NCI-H774 (cell line): ENCODE measurements at places on chromosomes 11 and 22.

GRCh38 chr22:31588970-31589675 is 72.9 kb downstream of the PISD start:
- no peak for DNase-seq

DNA sequence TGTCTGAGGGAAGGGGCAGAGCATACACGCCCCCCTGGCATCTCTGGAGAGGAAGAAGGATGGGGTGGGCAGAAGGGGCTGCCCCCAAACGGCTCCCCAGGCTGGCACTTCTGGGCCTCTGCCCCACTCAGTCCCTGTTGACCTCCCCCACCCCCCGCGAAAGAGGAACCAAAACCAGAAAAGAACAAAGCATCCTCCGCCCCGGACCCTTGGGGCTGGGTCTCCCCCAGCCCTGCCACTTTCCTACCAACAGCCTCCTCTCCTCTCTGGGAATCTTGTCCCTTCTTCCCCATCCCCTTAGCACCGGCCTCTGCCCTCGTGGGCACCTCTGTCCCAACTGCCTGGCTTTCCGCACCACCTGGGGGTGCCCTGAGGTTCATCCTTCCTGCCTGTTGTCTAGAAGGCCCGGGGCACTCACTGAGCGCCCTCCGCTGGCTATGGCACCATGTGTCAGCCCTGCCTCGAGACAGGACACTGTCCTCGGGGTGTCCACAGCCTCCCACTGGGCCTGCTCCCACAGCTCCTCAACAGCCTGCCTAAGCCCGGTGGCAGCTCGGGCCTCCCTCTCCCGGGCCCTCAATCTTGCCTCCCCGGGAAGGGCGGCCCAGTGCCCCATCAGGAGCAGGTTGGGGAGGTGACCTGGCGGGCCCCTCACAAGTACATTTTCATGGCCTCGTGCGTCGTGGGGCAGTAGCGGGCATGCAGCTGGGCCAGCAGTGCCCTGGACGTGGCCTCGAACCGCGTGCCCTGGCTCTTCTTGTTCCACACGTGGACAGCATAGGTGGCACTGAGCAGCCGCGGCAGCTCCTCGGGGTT is 28.2 kb downstream of the A4GALT start:
- no peak for DNase-seq

GRCh38 chr11:2482204-2482603 is 37.4 kb downstream of the KCNQ1 start:
- peak; percentile 25 for DNase-seq

DNA sequence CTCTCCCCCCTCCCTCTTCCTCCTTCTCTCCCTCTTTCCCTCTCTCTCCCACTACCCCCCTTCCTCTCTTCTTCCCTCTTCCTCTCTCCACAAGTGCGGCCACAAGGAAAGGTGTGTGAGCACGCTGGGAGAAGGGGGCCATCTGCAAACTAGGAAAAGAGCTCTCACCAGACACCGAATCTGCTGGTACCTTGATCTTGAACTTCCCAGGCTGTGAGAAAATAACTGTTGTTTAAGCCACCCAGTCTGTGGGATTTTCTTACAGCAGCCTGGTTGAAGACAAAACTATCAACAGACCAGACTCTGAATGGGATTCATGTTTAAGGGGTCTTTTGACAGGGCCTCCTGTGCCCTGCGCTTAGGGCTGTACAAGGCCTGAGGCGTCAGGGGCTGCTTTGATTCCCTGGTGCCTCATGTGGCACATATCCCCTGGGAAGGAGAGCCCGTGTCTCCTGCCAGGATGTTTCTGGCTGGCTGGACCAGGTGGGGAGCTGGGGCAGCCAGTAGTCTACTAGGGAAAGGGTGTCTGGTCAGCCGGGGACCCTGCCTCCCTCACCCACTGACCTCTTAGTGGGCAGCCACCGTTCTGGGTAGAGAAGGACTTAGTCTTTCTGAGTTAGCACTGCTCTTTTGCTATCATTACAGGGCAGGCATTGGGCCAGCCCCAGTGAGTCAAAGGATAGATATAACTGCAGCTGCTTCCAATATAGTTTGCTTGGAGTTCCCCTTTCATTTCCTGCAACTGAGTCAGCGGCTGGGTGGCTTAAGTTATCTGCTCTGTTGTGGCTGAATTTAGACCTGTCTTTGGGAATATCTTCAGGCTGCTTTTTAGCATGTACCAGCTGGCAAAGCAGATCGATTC is 6.2 kb downstream of the PANX1 start:
- DNase-seq: no peak

DNA sequence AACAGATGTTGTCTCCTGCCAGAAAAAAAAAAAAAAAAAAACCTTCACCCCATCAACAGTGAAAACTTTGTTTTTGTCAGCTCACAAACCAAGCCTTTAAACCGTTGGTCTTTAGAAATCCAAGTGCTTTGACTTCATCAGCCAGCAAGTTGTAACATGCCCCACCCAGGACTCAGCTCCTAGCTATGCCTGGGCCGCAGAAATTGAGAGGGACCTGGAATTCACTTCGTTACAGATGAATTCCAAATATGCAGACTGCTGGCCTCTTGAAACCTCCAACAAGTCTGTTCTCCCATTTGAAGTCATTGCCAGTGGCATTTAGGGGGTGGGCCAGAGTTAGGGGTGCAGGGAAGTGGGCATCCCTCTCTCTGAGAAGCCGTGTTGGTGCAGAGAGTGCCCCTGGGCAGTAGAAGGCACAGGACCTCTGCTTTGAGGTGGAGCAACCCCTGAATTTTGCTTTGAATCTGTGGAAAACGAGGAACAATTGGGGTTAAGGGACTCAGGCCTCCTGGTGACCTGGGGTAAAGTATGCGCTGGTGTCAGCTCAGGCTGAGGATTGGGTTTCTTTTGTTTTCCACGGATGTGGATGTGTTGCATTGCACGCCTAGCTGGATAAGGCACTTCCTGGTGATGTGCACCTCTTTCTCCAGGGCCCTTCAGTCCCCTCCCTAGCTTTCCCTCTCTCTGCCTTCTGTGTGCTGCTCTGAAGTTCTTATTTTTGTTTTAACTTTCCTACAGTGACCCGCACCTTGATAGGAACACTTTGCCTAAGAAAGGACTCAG is 109.5 kb downstream of the DBX1 start:
- no peak for DNase-seq

GRCh38 chr11:120102050-120102863 is 35.7 kb downstream of the TRIM29 start:
- no peak for DNase-seq
